Naive thymus-derived CD8-positive, alpha-beta T cell (primary cell): ENCODE measurements at places on chromosomes 4 and X. TPM values are rescaled to one million over a fixed set of nuclear protein-coding genes. Genes with fewer than 3 reads are reported as not detected.

Gene GLRA3
- polyA plus RNA-seq: not detected

Gene RTL9
- polyA plus RNA-seq: not detected

Gene SPANXB1
- not detected for polyA plus RNA-seq

Gene SYP
- polyA plus RNA-seq: 0.41 TPM

Gene DGAT2L6
- polyA plus RNA-seq: not detected

Gene MMGT1
- 8.3 TPM for polyA plus RNA-seq

Gene F11
- not detected for polyA plus RNA-seq

Gene MAGEA12
- not detected for polyA plus RNA-seq

Gene GRIA2
- not detected for polyA plus RNA-seq

Gene SYNPO2
- polyA plus RNA-seq: not detected

Gene GAB3
- polyA plus RNA-seq: 1.2 TPM

Gene P2RY4
- not detected for polyA plus RNA-seq

DNA sequence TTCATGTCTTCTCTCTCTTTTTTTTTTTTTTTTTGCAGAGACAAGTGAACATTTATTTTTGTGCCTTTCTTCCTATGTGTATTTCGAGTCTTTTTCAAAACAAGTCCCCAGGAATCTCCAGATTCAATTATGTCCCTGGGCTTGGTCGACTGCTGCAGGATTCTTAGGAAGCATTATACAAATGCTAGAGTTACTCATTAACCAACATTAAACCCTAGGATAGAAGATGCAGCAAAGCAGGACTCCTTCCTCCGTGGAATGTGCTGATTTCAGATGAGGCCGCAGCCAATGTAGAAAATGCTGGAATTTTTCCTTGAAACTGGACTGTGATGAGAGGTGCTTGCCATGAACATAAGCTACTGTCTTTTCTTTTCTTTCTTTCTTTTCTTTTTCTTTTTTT is 3.4 kb downstream of the ZNF81 start:
- no peak for DNase-seq
- peaks cover 11% of the 10 kb centered on the region for H3K4me1 ChIP-seq
- no peak overlapping the region for H3K27ac ChIP-seq
- H3K36me3 ChIP-seq: no peaks in the 10 kb centered on the region
- H3K4me3 ChIP-seq: no peak overlapping the region
- no peaks in the 10 kb centered on the region for H3K27me3 ChIP-seq

DNA sequence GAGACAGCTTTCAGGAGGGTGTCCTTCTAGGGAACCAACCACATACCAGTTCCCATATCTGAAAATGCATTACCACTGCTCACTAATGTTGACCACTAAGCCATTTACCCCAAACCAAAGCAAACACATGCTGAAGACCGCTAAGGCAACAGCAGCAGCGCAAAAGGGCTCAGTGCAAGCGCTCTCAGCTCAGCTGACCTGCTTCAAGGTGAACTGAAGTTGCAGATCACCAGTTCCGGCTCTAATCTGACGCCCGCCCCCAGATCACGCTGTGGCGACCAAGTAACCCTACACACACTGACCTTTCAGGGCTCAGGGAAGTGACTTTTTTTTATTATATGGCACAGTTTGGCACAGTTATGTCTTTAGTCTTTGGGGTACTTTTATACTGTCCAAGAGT is 5.8 kb downstream of the MECP2 start:
- H3K27me3 ChIP-seq: no peaks in the 10 kb centered on the region
- peak overlapping the region; percentile 75 for H3K27ac ChIP-seq
- no peak for DNase-seq
- H3K36me3 ChIP-seq: no peaks in the 10 kb centered on the region

- no peaks in the 10 kb centered on the region for H3K36me3 ChIP-seq
- no peaks in the 10 kb centered on the region for H3K27me3 ChIP-seq
- no peak overlapping the region for H3K27ac ChIP-seq
- H3K4me1 ChIP-seq: peaks cover 5% of the 10 kb centered on the region
Measured at GRCh38 chrX:49266523-49267445, 2.3 kb upstream of the FOXP3 start.

DNA sequence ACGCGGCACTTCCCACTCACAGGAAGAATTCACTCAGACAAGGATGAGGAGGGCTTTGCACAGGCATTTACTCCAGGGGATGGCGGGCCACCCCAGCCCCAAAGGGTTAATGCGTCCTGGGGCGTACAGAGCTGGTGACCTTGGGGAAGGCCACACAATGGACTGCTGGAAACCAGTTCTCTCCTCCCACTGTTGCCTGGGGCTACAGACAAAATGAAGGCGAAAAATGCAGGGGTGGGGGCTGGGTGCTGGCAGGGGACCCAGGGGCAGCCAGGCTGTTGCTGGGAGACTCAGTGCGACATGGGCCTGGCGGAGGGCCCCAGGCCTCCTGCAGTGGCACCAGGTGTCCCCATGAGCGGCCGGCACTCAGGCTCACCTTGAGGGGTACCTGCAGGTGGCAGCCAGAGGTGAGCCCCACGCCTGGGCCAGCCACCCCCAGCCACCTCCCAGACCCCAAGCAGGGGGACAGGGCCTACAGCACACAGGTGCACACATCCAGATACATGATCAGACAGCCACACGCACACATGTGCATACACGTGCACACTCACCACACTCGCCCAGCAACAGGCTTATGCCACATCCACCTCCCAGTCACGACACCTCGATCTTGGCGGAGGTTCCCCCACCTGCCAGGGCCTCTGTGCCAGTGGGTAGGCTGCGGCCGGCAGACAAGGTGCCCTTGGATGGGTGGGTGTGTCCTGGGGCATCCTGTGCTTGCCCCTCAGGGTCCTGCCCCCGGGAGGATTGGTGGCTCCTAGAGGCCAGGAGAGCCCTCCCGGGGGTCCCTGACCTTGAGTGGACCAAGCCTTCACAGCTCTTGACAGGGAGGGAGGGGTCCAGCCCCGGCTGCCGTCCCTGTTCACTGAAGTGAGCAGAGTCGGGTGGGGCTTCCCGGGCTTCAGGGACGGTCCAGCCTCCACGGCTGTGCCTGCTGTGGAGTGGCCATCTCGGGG is 13.1 kb downstream of the NAT8L start:
- no peak for DNase-seq
- no peaks in the 10 kb centered on the region for H3K27me3 ChIP-seq
- no peaks in the 10 kb centered on the region for H3K36me3 ChIP-seq
- no peaks in the 10 kb centered on the region for H3K4me1 ChIP-seq
- H3K27ac ChIP-seq: no peak overlapping the region
- no peak overlapping the region for H3K4me3 ChIP-seq

DNA sequence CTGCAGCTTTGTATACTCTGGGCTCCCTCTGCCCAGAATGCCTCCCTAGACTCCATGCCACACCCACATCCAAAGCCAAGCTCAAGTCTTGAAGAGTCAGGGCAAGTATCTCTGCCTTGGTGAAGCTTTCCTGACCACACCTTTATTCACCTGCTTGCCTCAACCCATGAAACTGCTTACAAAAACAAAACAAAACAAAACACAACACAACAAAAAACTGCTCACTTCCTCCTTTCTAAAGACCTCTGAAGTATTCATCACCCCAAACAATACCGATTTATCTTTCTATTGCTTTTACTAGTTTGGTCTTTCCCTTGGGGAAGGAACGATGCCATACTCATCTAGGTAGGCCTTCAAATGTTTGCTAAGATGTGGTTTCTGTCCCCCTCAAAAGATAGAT is 45.0 kb downstream of the TMEM165 start:
- H3K36me3 ChIP-seq: peaks cover 65% of the 10 kb centered on the region
- H3K27me3 ChIP-seq: no peaks in the 10 kb centered on the region
- no peak overlapping the region for H3K27ac ChIP-seq

GRCh38 chrX:141733371-141733770 is 34.8 kb upstream of the SPANXD start:
- H3K4me3 ChIP-seq: no peak overlapping the region
- no peaks in the 10 kb centered on the region for H3K27me3 ChIP-seq
- no peaks in the 10 kb centered on the region for H3K4me1 ChIP-seq
- no peak for DNase-seq
- no peak overlapping the region for H3K27ac ChIP-seq

- no peak overlapping the region for H3K27ac ChIP-seq
- peaks cover 5% of the 10 kb centered on the region for H3K4me1 ChIP-seq
- H3K36me3 ChIP-seq: no peaks in the 10 kb centered on the region
- H3K27me3 ChIP-seq: no peaks in the 10 kb centered on the region
- no peak overlapping the region for H3K4me3 ChIP-seq
- DNase-seq: no peak
Measured at GRCh38 chr4:42596918-42597317, 60.0 kb downstream of the ATP8A1 start.

DNA sequence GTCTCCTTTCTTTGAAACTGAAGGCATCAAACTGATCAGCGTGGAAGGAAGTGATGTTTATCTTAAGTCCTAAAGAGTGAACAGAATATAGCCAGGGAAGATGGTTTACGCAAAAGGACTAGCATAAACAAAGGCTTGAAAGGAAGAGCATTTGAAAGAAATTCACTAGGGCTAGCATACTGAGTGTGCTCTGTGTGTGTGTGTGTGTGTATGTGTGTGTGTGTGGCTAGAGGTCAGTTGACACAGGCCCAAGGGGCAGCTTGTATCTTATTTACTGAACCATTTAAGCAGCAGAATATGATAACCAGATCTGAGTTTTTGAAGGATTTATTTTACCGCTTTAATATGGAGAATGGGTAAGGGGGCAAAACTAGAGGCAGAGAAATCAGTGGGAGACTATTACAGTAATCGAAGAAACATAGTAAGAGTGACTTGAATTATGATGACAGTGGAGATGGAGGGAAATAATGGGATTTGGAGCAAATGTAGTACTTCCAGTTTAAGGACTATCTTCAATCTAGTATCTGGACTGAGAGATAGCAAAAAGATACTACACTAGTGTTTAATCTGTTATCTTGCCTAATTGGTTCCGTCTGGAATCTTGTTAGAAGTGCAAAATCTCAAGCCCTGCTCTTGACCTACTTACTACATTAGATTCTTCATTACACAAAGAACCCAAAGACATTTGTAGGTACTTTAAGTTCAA is 36.9 kb downstream of the CEP44 start:
- DNase-seq: no peak
- no peak overlapping the region for H3K4me3 ChIP-seq
- no peak overlapping the region for H3K27ac ChIP-seq

DNA sequence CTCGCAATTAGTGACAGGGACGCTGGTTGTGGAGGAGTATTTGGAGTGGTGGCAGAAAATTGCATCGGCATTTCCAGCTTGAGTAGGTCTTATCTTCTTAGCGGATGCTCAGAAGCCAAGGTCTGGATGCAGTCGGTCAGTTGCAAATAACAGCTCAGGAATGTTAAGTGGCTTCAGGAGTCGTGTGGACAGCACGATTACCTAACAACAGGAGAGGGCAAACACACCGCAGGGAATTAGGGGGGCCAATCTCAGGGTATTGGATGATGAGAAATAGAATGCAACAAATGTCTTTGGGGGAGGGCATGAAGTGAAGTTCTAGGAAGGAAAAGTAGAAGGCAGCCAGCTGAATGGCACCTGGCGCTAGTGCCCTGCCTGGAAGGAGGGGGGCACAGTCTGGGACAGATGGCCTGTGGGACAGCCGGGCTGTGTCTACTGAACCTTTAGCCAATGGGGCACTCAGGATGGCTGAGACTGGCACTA is 11.8 kb downstream of the RASL11B start:
- no peak for DNase-seq
- peaks cover 4% of the 10 kb centered on the region for H3K4me1 ChIP-seq
- peaks cover 47% of the 10 kb centered on the region for H3K36me3 ChIP-seq

GRCh38 chrX:121755541-121755940 is 708.1 kb downstream of the GLUD2 start:
- H3K4me1 ChIP-seq: no peaks in the 10 kb centered on the region
- H3K27me3 ChIP-seq: no peaks in the 10 kb centered on the region
- H3K4me3 ChIP-seq: no peak overlapping the region
- no peak overlapping the region for H3K27ac ChIP-seq
- H3K36me3 ChIP-seq: no peaks in the 10 kb centered on the region

DNA sequence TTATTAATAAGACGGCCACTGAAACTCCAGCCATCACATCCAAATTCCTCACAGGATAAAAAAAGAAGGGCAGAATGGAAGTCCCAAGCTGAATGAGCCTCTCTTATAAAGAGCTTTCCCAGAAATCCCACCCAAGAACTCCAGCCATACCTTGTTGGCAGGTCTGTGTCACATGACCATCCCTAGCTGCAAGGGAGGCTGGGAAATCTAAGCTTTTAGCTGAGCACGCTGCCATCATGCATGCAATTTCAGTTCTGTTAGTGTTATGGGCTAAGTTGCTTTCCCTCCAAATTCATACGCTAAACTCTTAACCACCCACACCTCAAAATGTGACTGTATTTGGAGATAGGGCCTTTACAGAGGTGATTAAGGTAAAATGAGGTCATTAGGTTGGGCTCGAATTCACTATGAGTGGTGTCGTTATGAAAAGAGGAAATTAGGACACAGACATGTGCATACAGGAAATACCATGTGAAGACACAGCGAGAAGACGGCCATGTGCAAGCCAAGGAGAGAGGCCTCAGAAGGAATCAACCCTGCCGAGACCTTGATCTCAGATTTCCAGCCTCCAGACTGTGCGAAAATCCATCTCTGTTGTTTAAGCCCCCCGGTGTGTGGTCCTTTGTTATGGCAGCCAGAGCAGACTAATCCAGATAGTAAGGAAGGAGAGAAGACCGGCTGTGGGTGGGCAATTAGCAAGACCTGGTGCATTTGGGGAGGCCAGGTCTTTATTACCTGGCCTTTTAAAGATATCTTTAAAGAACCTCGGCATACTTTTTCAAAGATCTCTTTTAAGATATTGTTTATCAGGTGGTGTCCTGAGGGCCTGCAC is 317.6 kb downstream of the BCOR start:
- no peaks in the 10 kb centered on the region for H3K36me3 ChIP-seq
- H3K4me1 ChIP-seq: peaks cover 13% of the 10 kb centered on the region
- H3K27ac ChIP-seq: no peak overlapping the region
- H3K27me3 ChIP-seq: no peaks in the 10 kb centered on the region
- no peak for DNase-seq
- H3K4me3 ChIP-seq: no peak overlapping the region

GRCh38 chr4:2900741-2901140 is 57.1 kb downstream of the ADD1 start:
- H3K27ac ChIP-seq: peak overlapping the region; percentile 89
- no peaks in the 10 kb centered on the region for H3K27me3 ChIP-seq
- H3K4me3 ChIP-seq: no peak overlapping the region
- H3K4me1 ChIP-seq: peaks cover 3% of the 10 kb centered on the region

- no peak overlapping the region for H3K4me3 ChIP-seq
- no peaks in the 10 kb centered on the region for H3K27me3 ChIP-seq
- H3K36me3 ChIP-seq: no peaks in the 10 kb centered on the region
- DNase-seq: no peak
- H3K27ac ChIP-seq: peak overlapping the region; percentile 11
Measured at GRCh38 chrX:74534569-74535038, 79.8 kb downstream of the RLIM start.

DNA sequence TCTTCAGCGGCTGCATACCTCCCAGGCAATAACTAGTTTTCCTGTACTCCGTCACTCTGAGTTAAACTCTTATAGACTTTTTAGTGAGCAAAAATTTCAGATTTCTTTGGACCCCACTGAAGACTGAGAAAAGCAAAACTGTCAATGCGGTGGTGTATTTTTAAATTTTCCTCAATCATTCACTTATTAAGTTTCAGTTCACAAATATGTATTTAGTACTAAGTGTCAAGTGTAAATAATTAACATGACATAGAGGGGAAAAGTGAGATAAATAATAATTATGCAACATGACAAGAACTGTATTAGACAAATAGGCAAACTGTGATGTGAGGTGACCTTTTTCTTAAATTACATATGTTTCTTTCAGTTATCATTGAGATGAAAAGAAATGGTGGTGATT is 124.4 kb downstream of the NAF1 start:
- no peak overlapping the region for H3K4me3 ChIP-seq
- DNase-seq: no peak
- H3K36me3 ChIP-seq: no peaks in the 10 kb centered on the region
- peaks cover 6% of the 10 kb centered on the region for H3K27me3 ChIP-seq
